Tibial nerve (tissue), 4 donors: ENCODE measurements at places on chromosomes 7 and 10.

GRCh38 chr7:55594414-55594813, 22.1 kb upstream of the VOPP1 start:
- DNase-seq: no peak

DNA sequence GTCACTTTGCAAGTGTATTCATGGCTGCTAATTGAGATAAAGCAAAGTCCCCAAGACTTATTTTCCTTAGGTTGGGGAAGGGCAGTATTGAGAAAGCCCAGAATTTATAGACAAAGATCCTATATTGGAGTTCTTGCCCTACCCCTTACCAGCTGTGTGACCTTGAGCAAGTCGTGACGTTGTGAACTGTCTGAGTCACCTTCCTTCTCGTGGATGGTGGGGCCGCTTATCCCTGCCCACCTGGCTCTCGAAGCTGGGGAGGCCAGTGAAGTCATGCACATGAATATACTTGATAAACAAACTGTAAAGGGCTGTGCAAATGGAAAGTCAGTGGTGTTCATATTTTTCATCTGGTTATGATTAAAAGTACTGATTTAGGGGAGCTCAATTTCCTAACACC, 127.4 kb downstream of the TACC2 start:
- no peak for DNase-seq

- DNase-seq: no peak
Measured at GRCh38 chr10:86880971-86881370, 76.4 kb downstream of the MMRN2 start.

- DNase-seq: no peak
Measured at GRCh38 chr7:114519240-114519639, 104.6 kb downstream of the FOXP2 start.

DNA sequence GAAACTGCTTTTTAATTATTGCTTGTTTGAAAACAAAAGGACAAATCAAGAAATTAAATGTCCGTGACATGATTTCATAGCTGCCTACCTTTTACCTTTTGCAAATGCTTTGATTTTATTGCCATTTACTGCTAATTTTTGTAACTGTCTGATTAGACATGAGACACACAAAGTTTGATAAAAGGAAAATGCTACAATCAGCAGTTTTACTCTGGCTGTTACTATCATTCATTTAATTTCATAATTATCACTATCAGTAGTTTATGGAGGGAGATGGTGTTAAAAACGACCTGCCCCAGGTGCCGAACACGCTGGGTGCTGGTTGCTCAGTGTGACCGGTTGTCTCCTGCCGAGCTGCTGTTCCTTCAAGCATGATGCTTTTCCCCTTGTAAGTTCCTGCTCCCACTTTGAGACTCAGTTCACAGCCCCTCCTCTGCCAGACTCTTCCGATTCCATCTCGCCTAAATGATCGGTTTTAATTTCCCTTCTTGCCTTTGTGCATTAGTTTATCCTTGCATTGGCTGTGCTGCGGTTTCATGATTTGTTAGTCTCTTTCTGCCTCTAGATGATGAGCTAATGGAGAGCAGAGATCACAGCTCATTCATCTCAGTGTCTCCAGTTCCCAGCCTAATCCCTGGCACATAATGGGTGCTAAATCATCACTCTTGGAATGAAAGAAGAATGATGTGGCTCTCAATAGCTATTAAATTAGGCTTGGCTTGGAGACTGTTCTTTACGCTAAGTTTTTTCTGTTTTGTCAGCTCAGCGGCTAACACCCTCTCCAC, 110.6 kb downstream of the PFKFB3 start:
- DNase-seq: no peak

DNA sequence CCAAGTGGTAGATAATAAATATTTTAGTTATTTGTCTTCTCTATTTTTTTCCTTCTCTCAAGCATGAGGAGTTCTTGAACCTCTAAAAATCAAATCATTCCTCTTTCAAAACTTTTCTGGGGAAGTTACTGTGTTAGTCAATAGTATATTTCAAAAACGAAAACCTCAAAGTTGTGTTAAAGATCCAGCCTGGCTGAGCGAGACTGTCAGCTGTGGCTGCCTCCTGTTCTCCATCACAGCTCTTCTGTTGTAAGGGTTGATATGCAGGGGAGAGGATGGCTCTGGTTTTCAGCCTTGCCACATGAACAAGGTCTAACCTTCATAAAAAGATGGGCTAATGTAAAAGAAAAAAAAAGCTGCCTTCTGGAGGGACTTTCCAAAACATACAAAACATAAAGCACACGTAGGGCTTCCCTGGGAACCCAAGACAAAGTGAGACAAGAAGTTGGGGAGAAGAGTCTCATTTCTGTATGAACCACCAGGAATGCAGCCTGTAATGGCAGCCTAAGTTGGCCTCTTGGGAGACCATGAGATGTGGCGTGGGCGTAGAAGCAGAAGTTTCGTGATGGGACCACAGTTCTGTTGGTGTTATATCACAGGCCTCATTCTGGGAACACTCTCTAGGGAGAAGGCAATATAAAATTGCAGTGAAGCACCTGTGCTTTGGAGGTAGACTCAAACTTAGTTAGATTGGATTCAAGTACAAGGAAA, 77.9 kb upstream of the FHIP2A start:
- no peak for DNase-seq

DNA sequence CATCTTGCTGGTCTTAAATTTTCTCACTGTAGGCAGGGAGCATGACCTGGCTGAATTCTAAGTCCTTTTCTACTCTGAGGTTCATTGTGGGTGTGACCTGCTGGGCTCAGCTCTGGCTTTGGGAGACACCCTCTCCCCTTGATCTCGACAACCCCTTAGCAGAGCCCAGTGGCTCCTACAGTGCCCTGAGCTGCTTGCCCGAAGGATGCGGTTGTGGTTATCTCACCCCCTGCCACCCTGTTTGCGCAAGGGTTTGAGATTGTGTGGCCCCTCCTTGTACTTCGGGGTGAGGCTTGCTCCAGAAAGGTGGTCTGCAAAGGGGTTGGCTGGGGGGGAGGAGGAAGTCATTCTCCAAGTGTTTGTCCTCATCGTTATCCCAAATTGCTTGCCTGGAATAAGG, 55.3 kb downstream of the TCF7L2 start:
- no peak for DNase-seq

DNA sequence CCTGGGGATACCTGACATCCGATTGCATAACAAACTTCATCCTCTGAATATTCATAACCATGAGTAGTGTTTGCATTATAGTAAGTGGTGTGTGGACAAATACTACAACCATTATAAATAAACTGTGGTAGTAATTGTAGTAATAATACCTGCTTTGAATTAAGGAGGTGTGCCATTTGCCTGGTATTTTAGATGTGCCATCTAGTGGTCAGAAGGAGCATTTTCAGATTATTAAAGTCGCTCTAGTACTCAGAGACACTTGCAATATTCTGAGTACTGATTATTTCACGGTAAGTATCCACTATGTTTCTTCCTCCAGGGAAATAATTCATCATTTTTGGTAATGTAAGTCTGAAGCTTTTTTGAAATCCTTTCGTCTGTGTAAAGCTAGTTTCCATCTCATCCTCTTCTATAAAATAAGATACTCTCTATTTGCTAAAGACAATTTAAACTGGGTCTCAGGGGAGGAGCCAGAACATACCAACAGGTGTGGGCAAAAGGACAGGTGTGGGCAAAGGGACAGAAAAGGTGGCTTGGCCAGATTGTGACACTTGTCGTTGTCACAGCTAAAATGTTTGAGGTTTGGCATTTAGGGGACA, 115.3 kb upstream of the WDR11 start:
- DNase-seq: no peak

DNA sequence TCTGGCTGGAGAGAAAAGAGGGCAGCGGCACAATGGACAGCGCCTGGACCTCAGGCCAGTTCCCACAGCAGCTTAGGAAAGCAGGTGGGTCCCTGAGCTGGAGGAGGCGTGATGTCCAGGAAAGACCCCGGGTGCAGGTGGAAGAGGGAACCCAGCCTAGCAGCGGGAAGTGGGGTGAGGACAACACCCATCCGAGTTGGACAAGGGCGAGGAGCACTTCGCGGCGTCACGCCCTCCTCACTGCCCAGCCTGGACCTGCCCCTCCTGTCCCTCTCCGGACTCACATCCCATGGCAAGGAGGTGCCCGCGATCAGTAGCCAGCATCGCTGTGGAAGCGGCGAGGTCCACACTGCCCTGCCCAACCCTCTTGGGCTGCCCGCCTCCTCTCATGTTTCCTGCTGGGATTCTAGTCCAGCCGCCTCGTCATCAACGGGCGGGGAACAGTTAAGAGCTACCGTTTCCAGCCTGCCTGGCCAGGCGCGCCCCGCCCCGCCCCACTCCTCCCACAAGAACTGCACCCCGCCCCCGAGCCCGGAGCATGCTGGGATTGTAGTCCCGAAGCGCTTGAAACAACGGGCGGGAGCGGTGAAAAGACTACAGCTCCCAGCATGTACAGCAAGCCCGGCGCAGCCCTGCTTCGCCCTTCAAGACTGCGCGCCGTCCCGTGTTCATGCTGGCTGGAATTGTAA, 930.6 kb upstream of the ZNF722 start:
- no peak for DNase-seq
